CD4-positive, alpha-beta T cell treated with Interleukin-6 at 100 ng/mL for 8 hours (primary cell): ENCODE measurements at places on chromosomes 7 and 10.

GRCh38 chr10:126611303-126611702 is 59.2 kb downstream of the C10orf90 start:
- no peak for DNase-seq

- no peak for DNase-seq
These were observed 12.5 kb downstream of the PSAP start for GRCh38 chr10:71838264-71839211.

GRCh38 chr10:100333661-100334440 is 3.8 kb upstream of the PKD2L1 start:
- DNase-seq = no peak

GRCh38 chr7:149879766-149880637 is 6.2 kb downstream of the ATP6V0E2 start:
- no peak for DNase-seq

- DNase-seq = peak; percentile 56
These were observed 51.3 kb downstream of the PWWP2B start for GRCh38 chr10:132448248-132448731.

DNA sequence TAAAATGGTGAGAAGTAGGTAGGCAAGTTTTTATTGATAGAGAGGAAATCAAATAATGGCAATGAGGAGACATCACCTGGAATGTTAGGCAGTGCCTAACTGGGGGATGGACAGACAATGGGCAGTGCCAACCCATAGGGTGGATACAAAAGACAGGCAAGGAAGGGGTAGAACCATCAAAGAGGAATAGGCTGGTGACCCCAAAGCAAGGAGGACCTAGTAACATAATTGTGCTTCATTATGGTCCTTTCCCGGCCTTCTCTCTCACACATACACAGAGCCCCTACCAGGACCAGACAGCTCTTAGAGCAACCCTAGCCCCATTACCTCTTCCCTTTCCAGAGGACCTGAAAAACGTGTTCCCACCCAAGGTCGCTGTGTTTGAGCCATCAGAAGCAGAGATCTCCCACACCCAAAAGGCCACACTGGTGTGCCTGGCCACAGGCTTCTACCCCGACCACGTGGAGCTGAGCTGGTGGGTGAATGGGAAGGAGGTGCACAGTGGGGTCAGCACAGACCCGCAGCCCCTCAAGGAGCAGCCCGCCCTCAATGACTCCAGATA is 30.0 kb downstream of the PRSS2 start:
- no peak for DNase-seq

DNA sequence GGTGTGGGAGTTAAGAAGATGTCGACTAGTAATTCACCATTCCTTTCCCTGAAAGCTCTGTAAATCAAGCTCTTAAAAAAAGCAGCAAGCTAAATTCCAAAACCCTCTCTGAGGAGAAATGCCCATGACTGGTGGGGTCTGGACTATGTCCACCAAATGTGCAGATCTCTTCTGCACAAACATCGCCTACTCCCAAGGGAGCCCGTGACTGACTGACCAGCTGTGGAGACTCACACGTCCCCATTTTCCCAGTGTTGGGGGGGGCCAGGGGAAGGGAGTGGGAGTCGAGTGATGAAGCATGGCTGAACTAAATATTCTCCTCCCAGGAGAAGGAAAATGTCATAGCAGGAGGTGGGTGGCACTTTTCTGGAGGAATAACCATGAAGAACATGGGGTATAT is 164.1 kb upstream of the HPS1 start:
- no peak for DNase-seq

- no peak for DNase-seq
These were observed 48.2 kb downstream of the VSTM4 start for GRCh38 chr10:49066944-49067730.

- no peak for DNase-seq
These were observed 20.8 kb downstream of the NET1 start for GRCh38 chr10:5433182-5433581.

DNA sequence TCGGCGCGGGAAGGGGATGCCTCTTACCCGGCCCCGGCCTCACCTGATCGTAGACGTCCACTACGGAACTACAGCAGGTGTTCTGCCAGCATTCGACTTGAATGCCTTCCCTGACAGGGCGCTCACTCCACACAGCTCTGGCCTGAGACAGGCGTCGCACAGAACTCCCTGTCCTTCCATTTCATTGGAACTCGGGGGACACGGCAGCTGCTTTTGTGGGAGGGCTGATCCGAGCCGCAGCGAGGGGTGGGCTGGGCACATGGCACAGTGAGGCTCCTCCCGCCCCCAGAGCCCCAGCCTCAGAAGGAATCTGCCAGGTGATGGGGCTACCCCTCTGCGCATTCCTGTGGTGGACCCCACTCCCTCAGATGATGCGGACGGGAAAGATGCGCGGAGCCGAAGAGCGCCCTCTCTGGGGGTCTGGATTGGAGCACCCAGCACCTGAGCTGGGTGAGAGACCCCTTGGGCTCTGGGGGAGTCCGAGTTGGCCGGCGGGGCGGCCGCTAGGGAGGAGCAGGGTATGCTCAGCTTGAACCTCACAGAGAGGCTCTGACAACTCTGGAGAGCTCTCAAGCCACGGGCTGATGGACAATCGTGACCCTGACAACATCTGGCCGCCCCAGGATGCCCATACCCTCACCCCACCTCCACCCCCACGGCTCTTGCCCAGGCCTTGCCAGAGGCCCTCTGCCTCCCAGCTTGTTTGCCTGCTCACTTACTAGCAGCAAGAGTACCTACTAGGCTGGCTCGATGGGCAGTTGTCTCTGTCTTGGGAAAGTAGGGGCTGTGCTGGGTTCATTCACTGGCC is 36.6 kb downstream of the RASGEF1A start:
- DNase-seq = no peak

DNA sequence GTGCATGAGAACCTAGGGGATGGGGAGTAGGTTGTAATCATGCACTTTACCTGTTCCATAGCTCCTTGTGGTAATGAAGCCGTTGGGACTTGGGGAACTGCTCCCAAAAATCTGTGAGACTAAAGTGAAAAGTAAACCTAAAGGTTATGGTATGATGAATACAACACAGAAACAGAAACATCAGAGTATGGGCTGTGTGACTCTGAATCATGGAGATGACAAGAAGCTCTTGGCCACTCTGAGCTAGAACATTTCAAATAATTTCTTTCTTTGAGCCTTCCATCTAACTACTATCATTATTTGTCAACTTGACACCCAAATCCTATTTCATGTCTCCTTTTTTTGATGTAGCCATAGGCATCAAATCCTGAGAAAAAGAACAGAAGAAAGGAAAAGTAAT is 2.9 kb downstream of the CLEC5A start:
- no peak for DNase-seq

DNA sequence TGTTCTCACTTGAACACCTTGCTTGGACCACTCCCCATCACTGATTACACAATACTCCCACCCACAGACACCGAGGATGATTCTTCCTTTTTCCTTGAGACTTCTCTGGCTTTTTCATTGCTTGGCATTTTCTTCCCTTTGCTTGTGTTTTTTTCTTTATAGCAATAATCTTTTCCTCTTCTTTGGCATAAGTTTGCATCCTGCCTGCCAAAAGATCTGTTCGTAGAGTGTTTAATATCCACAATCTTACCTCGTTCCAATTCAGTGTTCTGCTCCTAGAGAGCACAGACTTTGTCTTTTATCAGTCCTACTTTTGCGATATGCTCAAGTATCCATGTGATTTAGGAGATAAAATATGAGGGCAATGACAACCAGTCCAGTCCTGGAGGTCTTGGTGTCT is 303.3 kb upstream of the CDC14C start:
- DNase-seq = no peak

DNA sequence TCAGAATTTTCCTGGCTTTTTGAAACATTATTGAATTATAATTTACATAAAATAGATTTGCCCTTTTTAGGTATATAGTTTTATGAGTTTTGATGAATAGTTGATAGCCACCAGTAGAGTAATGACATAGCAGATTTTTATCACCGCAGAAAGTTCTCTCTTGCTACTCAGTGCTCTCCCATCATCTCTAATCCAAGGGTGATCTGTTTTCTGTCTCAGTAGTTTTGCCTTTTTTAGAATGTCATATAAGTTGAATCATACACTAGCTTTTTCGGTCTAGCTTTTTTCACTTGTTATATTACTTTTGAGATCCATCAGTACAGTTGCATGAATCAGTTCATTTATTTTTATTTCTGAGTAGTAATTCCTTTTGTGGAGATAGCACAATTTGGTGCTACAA is 17.9 kb downstream of the RSBN1L start:
- no peak for DNase-seq

DNA sequence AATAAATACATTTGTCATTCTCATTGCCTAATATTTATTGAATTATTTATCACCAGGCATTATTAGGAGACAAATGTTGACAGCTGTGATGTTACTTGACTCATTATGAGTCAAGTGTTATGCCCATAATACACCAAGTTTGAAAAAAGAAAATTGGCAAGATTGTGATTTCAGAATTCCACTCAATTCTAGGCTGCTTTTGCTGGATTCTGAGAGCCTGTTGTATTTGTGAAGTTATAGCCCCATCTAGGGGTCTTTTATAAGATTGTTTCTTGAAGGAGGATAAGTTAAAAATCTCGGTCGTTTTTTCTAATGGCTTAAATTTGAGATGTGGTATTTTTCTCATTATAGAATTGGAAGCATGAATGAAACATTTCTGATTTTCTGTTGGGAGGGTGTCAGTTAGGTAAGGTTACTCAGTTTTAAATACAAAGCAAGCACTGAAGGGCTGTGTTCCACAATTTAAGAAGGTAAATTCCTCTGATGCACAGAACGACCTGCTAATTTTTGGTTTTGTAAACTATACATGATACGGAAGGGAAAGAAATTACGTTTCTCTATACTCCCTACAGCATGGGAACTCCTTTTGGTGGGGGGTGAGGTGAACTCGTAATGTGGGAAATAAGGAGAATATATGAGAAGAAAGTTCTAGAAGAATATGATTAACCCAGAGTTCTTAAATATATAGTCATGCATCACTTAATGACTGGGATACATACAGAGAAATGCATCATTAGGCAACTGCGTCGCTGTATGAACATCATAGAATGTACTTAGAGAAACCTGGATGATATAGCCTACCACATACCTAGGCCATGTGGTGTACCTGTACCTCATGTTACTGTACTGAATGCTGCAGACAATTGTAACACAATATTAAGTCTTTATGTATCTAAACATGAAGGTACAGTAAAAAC is 2.6 kb downstream of the STK31 start:
- peak; percentile 32 for DNase-seq

DNA sequence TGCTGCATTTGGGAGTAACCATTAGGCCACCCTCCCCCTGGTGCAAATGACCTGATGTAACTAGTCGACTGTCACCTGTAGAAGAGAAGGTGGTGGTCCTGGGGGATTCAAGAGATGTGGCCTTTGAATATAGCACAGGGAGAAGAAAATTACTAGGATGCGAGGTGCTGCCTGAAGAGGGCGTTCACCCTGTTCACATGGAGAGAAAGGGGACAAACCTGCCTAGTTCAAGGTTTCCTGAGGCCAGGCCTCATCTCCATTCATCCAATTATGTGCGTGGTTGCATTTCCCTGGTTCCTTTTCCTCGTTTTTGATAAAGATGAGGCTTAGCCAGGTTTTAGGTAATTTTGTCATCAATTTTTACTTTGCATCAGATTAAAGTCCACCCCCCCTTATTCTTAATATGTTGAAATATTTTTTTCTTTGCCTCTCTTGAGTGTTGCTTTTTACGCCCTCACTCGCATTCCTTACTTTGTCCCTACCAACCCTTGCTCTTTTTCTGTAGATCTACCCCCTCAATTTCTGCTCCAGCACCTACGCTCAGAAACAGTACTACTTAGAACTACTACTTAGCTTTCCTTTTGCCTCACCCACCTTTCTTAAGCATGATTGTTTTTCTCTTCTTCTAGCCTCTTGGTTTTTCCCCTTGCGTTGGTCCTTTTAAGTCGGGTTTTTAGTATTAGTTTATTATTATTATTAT is 13.7 kb downstream of the CLCN1 start:
- no peak for DNase-seq

- no peak for DNase-seq
These were observed 614.1 kb upstream of the FZD8 start for GRCh38 chr10:36256166-36256565.

GRCh38 chr10:113003052-113003451 is 53.0 kb downstream of the TCF7L2 start:
- no peak for DNase-seq

DNA sequence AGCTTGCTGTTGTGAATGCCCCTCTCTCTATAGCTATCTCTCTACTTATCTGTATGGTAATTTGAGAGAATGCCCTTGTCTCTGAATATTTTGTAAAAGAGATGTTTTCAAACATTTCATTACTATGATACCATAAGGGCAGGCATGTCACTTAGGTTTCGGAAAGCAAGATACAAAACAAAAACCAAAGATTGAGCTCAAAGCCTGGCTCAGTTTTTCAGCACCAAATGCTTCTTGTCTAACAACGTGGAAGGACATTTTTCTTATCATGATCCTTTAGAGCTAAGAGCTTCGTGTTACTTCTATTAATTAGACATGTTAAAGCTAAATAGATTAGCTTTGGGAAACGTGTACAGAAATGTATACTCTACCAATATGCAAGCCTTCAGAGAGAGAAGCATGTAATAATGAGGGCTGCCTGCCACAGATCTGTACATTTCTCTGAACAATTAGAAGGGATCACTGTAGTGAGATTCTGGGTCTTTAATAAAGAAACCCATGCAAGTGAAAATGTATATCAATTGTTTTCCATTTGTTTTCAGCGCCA is 148.9 kb downstream of the ARID5B start:
- peak; percentile 21 for DNase-seq

DNA sequence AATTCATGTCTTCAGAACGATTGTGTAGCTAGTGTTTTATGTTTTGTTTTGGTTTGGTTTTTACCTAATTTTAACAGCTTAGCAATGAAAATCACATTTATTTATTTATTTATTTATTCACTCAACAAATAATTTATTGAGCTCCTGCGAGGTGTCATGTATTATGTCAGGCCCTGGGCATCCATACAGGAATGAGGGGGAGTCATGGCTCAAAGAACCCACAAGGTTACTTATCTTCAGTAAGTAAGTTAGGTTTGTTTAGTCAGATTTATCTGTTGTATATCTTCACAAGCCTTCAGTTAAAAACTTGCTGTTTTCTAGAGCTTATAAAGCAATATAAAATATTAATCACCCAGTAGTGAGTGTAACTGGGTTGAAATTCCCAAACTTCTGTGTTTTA is 45.4 kb downstream of the FOXP2 start:
- DNase-seq = no peak

DNA sequence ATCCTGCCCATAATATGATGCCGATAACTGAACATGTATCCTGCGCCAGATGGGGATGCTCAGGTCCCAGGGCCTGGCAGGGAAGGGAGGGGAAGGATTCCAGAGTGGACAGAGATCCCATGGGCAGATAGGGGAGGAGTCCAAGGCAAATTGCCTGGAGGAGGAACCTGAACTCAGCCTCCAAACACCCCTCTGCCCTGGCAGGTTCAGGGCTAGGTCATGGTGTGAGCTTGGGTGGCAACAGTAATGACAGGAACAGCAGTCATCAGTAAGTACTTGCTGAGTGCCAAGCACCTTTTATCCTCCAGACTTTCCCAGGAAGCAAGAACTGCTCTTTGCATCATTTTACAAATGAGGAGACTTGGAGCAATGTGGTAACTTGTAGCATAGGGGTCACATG is 3.8 kb upstream of the PALD1 start:
- DNase-seq = no peak
